ENCODE measurements at places on chromosomes 13 and 19.

DNA sequence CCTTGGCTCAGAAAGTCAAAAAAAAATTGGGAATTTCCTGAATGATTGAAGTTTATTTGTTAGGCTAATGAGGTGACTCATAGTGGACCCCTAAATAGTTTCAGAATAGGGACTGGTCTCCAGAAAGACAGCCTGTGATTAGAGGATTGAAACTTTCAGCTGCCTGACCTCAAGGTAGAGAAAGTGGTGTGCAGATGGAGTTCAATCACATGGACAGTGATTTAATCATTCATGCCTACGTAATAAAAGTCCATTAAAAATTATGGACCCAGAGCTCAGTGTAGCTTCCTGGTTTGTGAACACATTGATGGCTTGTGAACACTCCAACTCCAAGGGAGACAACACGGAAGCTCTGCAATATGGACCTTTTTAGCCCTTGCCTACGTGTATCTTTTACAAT, 533.2 kb upstream of the PCDH9 start:
- no peak for DNase-seq

DNA sequence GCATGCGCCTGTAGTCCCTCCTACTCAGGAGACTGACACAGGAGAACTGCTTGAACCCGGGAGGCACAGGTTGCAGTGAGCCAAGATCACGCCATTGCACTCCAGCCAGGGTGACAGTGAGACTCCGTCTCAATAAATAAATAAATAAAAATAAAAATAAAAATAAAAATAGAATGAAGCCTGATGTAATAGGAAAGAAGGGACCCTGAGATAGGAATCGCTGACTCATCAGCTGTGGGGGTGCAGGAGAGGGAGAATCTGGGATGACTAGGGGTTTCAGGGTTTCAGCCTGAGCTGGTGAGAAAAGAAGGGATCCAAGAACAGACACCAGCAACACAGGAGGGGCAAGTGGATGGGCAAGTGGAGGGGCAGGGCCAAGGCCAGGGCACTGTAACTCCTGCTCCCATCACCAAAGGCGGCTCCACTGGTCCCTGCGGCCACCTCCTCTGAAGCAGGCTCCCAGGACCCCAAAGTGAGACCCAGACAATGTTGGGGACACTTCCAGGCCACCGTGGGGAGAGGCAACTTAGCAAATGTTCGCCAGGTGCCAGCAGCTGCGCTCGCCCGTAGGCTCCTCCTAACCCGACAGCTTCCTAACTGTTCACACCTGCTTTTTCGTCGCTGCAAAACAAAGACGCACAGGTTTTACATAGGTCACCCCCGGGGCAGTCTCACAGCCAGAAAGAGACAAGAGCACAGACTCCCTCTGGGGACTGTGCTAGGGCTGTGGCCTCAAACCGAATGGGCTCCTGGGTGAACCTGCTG, 1.2 kb downstream of the HAUS8 start:
- no peak for DNase-seq

GRCh38 chr13:50850445-50850844, 7.0 kb upstream of the DLEU7 start:
- no peak for DNase-seq

- DNase-seq = no peak
Measured at GRCh38 chr19:1522061-1522460, 1.8 kb upstream of the PLK5 start.

GRCh38 chr19:3171894-3172672, 6.5 kb upstream of the S1PR4 start:
- DNase-seq = no peak

Measured in fibroblast of pulmonary artery (primary cell).